ENCODE measurements at places on chromosomes 16 and 17. TPM values are rescaled to one million over a fixed set of nuclear protein-coding genes. Genes with fewer than 3 reads are reported as not detected.

GUCY2D gene
- total RNA-seq: not detected

CACNG3 gene
- total RNA-seq: not detected

UQCRC2 gene
- total RNA-seq: 127 TPM

KRT13 gene
- not detected for total RNA-seq

WFIKKN2 gene
- not detected for total RNA-seq

TP53TG3B gene
- 3.4 TPM for total RNA-seq

CMTM4 gene
- total RNA-seq: 18.9 TPM

KRT20 gene
- total RNA-seq: not detected

MYL4 gene
- total RNA-seq: not detected

APOH gene
- total RNA-seq: not detected

PLLP gene
- total RNA-seq: 0.06 TPM

CCDC78 gene
- total RNA-seq: 0.23 TPM

HOXB8 gene
- 6.9 TPM for total RNA-seq

- DNase-seq: no peak
Observed at GRCh38 chr17:159609-160008, 21.8 kb downstream of the DOC2B start.

- peak; percentile 94 for DNase-seq
Observed at GRCh38 chr17:56913867-56914580, at the start of gene TRIM25. TRIM25 (minus strand) TSS chr17:56914049; CDS start chr17:56913988, 61 bp downstream.

DNA sequence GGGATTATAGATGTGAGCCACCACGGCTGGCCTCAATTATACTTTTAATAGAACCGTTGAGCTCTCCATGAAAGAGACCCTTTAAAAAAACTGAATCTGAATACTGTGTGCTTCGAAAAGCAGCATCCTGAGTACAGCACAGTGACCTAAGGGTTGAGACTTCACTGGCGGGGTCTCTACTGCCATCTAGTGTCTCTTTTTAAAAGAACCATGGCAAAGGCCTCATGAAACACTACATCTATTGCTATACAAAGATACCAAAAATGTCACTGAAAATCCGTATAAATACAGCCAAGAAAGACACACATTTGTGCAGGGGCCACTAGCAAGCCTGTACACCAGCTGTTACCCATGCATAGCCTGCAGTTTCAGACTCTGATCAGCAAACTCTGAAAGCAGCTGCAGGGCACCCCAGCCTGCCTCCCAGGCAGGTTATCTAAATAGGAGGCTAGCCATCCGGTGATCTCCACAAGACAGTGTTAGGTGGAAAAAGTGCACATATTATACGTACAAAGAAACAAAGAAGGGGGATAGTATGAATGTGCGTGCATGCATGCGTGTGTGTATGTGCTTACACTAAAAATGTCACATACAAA is 35.3 kb downstream of the NPLOC4 start:
- peak; percentile 61 for DNase-seq

DNA sequence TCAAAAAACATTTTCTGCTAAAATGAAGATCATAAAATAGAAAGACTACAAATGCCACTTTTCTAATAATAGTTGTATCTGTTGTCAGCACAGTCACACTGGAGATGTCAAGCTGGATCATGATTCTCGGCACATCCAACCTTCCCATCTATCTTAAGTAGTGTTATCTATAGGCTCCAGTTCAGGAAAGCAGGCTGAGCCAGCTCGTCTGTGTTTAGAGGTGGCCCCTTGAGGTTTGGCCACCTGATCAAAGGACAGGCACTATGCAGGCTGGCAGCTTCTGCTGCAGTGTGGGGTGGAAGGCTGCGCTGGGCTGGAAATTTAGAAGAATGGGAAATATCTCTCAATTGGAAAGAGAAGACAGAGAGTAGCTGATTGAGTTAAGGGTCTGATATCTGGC is 32.4 kb downstream of the SMYD4 start:
- no peak for DNase-seq

DNA sequence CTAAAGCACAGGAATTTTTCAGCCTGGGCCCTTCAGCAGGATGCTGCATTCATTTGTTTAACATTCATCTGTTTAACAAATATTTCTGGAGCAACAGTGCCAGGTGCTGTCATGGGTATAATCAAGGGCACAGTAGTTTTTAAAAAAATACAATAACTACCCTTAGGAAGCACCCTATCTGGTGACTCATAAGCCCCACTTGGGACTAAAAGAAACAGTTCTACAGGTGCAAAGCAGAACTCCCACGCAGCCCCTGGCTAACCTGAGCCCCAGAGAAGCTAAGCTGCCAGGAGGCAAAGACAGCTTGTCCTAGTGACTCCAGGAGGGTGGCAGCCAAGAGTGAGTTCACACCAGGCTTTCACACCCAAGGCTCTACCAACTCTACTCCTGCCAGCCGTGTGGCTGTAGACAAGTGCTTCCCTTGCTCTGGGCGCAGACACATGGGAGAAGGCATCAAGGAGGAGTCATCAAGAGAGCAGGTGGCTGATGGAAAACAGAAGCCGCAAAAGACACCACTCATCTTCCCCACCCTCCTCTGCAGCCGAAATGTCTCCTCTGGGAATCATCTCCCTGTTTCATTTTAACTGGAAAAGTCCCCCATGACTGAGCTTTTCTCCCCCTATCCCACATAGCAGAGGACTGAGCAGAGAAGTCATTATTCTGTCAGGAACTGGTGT is 14.4 kb downstream of the CUEDC1 start:
- DNase-seq: no peak

GRCh38 chr16:86625029-86625428 is 46.7 kb downstream of the FOXL1 start:
- DNase-seq: no peak

- peak; percentile 94 for DNase-seq
Observed at GRCh38 chr17:67528751-67529436, 151.8 kb downstream of the PITPNC1 start.

GRCh38 chr16:31435341-31436220 is 7.0 kb downstream of the ZNF843 start:
- no peak for DNase-seq

GRCh38 chr17:42920922-42921321 is 20.3 kb downstream of the G6PC1 start:
- DNase-seq: no peak

- no peak for DNase-seq
Observed at GRCh38 chr17:61351745-61352407, 47.8 kb upstream of the TBX2 start.

DNA sequence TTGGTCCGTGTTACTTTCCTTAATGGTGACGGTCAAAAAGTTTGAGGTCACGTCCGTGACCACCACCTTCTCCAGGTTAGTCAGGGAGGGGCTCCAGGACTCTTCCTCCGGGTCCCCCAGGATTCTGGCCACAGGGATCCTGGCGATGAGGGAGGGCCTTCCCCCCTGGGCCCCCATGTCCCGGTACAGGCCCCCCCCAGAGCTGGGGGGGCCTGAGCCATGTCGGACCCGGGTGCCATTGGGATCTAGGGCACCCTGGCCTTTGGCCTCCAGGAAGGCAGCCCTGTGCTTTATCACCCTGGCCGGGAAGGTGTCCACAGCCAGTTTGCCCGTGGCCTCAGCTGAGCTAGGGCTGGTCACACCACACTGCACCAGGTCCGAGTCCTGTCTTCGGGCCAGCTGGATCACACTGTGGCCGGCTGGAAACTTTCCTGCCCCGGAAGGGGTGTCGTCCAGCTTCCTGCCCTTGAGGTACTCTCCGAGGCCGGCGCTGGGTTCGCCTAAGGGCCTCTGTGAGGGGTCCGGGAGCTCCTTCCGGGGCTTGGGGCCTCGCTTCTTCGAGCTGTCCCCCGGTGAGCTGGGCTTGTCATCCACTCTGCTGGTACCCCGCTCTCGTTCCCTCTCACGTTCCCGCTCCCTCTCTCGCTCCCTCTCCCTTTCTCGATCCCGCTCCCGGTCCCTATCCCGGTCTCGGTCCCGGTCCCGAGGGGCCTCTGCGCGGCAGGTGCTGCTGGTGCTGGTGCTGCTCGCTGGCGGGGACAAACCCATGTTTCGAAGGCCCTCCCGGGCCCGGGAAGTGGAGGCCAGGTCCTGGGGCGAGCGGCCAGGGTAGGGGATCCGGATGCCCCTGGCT is 2.0 kb downstream of the CBX8 start:
- DNase-seq: no peak

GRCh38 chr16:13611596-13611995 is 308.4 kb upstream of the ERCC4 start:
- DNase-seq: no peak

DNA sequence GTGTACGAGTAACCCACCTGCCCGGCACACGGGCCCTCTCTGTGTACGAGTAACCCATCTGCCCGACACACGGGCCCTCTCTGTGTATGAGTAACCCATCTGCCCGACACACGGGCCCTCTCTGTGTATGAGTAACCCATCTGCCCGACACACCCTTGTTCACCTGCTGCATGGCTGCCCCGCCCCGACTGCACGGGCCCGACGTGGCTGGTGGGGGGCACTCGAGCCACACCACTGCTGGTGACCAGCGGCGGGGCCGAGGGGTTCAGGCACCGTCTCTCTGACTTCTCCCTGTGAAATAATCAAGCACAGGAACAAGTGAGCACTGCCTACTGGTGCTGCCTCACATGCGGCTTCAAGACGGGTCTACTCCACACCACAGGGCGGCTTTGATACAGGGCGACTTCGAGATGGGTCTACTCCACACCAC is 22.1 kb downstream of the MAP1LC3B start:
- DNase-seq: no peak

GRCh38 chr16:69725480-69726312 is 664 bp downstream of the NQO1 start:
- DNase-seq: no peak

DNA sequence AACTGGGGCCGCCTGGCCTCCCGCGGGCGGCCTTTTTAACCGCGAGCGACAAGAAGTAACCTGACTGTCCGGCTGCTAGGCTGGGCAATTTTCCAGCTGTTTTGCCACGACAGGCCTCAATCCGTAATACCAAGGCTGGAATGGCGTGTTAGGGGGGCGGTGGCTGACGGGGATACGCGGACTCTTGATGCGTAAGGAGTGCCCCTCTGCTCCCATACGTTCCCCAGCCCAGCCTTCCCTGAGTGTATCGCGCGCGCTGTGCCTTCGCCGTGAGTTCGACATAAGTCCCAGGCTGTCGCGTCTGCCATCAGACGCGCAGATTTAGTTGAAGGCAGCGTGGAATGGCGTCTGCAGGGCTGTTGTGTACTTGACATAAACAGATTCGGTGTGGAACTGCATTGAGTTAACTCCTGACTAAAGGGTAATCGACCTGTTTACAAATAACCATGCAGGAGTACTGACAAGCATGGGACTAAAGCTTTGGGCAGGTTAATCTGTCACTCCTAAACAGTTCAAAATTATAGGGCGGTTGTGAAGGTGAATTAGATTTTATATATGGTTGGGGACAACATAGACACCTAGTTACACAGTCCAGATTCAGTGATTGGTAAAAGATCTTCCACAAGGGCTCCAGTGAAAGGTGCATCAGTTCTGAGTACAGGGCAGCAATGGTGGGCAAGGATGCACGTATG is 16.6 kb upstream of the ERN1 start:
- peak; percentile 56 for DNase-seq

DNA sequence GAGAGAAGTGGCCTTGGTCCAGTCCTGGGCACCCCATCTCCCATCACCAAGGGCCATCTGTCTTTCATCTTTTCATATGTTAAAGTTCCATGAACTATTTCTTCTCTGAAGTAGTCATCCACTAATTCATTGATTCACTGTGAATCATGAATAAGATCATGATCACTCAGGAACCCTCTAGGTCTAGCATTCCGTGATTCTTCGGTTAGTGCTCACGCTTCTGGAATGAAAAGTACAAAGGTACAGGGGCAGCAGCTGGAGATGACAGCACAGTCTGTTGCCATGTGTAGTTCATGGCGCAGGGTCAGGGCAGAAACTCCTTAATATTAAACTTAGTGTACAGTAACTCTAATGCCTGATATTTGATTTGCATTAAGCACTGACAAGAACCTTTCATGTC is 127.1 kb downstream of the CDH13 start:
- no peak for DNase-seq

DNA sequence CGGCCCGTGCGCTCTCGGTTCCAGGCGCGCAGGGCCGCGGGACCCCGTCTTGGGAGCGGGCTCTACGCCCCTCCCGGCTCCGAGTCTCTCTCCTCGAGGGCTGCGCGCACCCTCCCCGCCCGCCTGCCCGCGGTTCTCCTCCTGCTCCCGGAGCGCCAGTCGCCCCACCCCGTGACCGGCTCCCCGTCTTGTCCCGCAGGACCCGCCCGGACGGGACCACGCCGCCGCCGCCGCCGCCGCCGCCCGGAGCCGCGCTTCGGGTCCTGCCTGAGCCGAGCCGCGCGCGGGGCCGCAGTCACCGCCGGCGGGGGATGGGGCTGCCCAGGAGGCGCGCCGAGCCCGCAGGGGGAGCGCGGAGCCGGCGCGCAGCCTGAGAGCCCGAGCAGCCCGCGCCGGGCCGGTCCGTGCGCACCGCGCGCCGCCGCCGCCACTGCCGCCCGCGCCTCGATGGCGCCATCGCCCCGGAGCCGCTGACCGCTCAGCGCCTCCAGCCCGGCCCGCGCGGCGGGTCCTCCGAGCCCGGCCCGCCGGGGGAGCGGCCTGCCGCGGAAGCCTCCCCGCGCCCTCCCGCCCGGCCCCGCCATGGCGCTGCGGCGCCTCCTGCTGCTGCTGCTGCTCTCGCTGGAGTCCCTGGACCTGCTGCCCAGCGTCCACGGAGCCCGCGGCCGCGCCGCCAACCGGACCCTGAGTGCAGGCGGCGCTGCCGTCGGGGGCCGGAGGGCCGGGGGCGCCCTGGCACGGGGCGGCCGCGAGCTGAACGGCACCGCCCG is at the start of gene SHISA6:
Gene SHISA6, plus strand, starts transcription at position 373 of the 770 bp plus-strand sequence.
- no peak for DNase-seq

DNA sequence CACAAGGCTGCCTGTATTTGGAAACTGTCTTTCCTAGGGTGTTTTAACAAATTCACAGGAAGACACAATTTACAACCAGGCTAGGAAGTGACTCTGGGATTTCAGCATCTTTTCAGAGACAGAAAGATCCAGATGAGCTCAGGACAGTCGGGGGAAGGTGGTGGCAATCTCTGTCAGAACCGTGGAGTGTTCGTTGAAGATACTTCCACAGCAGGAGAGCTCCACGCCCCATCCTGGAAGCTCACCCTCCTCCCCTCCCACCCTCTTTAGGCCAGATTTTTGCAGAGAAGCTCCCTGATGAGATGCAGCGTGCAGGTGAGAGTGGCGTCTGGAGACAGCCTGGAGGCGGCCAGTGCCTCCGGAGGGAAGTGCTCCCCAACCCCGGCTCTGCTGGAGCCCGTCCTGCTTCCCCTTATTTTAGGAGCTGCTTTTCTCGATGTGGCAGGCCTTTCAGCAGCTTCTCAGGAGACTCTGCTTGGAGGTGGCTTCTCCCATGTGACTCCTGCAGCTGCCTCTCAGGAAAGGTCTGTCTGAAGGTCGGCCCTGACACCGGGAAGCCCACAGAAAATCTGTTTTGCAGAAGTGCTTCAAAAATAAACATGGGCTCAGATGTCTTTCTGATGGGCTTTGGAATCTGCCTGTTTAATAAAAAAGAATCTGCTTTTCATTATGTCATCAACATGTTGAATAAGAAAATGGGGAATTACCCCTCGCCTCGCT is 186.4 kb upstream of the CHMP6 start:
- DNase-seq: no peak

GRCh38 chr17:44012391-44012790 is 2.4 kb downstream of the TMEM101 start:
- no peak for DNase-seq

GRCh38 chr17:7307686-7308624 is 527 bp downstream of the EIF5A start:
- peak; percentile 53 for DNase-seq

Data from Daoy (cell line).